ENCODE measurements at places on chromosomes 2 and 18.
A peak's percentile ranks its signal among the peaks of the same experiment; 100 is the strongest.

DNA sequence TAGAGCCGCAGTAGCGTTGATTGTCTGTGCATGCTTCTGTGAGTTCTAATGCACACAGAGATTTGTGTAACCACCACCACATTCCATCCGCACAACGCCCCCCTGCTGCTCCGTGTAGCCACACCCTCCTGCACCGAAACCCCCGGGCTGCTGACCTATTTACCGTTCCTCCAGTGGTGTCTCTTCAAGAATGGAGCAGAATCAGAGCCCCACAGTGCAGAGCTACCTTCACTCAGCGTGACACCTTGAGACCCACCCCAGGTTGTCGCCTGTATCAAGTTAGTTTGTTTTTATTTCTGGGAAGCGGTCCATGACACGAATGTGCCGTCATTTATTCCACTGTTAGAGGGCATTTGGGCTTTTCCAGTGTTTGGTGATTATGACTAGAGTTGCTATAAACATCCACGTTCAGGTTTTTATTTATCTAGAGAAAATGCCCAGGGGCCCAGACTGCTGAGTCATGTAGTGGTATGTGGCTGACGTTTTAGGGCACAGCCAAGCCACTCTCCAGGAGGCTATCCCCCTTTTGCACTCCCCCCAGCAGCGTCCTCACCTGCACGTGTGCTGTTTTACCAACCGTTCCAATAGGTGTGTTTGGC is 266.8 kb downstream of the NDUFA10 start:
- no peak for DNase-seq

- no peak for DNase-seq
Measured at GRCh38 chr2:71129902-71130151, 202 bp downstream of the MCEE start.

GRCh38 chr2:235116885-235117492 is 165.2 kb downstream of the SH3BP4 start:
- no peak for DNase-seq

GRCh38 chr2:241891315-241891987 is 21.9 kb downstream of the RTP5 start:
- DNase-seq = no peak

GRCh38 chr2:59798687-59799232 is 754.7 kb downstream of the BCL11A start:
- DNase-seq = no peak

GRCh38 chr2:18597618-18598017 is 8.2 kb upstream of the NT5C1B start:
- no peak for DNase-seq

DNA sequence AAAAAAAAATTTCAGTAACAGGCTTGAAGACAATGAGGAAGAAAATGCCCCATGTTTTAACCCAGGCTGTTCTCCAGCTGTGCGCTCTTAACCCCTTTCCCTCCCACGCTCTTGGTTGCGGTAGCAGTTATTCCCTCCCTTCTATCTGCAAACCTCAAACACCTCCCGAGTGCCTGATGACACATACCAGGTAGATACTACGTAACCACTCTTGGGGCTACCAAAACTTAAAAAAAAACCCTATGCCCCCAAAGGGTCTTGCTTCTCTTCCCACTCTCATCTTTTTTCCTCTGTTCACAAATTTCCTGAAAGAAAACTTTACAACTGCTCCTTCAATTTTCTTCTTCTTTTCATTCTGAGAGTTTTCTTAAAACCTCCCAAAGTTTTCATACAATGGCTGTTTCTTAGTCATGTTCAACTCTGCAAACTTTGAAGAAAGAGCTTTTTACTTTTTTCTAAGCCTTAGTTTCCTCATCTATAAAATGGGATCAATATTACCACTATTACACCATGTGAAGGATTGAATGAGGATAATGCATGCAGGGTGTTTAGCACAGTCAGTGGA is 4.9 kb upstream of the DRC1 start:
- peak; percentile 13 for DNase-seq

DNA sequence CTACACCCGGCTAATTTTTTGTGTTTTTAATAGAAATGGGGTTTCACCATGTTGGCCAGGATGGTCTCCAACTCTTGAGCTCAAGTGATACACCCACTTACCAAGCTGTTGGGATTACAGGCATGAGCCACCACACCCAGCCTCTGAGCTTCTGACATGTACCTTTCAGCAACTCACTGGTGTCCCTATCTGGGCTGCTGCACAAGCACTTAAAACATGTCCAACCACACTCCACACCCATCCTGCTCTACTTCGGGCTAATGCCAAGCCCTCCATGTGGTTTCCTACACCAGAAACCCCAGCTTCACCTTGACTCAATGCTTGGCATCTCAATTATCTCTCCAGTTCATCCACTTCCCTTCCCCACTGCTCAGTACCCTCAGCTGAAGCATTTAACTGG is 22.4 kb upstream of the ARMC9 start:
- DNase-seq = no peak

DNA sequence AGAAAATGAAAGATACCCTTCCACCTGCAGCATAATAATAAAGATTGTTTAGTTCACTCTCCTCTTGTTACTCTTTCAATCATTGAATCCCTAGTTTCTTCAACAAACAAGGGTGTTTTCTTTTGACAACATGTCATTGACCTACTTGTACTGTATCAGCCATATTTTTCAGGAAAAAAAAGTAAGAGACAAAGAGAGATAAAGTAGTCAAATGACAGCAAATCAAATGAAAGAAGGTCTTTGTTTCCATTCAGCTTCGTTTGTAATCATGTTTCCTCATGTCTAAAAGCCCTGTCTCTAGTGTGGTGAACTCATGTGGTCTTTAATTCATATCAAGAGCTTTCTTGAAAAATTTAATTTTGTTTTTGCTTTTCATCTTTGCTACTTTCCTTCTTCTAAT is 557.8 kb upstream of the LRATD1 start:
- no peak for DNase-seq

DNA sequence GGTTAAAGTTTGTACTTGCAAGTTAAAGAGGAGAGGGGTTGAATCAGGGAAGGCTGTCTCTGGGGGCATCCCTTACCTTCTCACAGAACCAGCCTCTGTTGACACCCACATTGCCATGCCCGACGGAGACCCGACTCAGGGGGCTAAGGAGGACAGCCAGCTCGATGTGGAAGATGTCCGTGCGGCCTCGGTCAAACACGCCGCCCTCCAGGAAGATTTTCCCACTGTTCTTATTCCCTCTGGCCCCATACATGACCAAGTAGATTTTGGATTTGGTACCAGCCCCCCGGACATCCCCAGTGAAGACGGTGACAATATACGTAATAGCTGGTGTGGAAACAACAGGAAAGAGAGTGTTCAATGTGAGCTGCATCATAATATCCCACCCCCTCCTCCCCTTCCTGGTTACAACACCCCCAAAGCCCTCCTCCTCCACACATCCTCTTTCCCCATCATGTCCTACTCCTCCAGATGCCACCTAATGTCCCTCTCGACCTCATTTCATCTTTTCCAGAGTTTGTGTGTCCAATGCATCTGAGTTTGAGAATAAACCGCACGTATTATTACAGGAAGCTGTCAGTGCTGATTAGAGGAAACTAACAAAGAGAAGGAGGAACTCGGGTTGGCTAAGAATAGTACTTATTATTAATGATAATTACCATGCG is 55.7 kb downstream of the LOXHD1 start:
- DNase-seq = no peak

DNA sequence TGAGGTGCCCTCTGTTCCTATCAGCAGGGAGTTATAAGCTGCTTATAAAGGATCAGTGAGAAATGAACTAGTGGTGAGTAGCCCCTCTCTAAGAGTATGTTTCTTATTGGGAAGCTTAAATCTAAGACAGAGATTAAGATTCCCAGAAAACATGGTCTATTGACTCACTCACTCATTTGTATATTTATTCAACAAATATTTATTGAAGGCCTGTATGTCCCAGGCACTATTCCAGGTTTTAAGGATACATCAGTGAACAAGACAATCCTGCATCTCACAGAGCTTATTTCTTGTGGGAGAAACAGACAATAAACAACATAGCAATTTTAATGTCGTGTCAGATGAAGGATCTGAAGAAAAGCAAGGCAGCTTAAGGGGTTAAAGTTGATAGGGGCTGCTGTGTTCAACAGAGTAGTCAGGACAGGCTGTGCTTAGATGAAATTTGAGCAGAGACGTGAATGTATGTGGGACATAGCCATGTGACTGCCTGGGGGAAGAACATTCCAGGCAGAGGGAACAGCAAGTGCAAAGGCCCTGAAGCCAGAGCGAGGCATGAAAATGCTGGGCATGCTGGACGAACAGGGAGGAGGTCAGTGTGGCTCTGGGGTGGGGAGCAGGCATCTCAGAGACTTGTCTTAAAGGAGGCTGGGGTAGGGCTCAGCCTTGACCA is 14.8 kb upstream of the PSD4 start:
- no peak for DNase-seq

GRCh38 chr2:46704041-46704440 is 211.6 kb downstream of the MCFD2 start:
- DNase-seq = no peak

GRCh38 chr2:177651833-177652232 is 259.3 kb downstream of the AGPS start:
- DNase-seq = no peak

DNA sequence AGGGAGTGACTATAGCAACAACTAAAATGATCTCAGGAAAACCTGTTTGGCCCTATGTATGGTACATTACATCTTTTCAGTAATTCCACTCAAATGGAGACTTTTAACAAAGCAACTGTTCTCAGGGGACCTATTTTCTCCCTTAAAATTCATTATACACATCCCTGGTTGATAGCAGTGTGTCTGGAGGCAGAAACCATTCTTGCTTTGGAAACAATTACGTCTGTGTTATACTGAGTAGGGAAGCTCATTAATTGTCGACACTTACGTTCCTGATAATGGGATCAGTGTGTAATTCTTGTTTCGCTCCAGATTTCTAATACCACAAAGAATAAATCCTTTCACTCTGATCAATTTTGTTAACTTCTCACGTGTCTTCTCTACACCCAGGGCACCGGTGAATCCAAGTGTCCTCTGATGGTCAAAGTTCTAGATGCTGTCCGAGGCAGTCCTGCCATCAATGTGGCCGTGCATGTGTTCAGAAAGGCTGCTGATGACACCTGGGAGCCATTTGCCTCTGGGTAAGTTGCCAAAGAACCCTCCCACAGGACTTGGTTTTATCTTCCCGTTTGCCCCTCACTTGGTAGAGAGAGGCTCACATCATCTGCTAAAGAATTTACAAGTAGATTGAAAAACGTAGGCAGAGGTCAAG is 955 bp downstream of the TTR start:
- no peak for DNase-seq

GRCh38 chr2:197464175-197464574 is 10.8 kb downstream of the COQ10B start:
- no peak for DNase-seq

DNA sequence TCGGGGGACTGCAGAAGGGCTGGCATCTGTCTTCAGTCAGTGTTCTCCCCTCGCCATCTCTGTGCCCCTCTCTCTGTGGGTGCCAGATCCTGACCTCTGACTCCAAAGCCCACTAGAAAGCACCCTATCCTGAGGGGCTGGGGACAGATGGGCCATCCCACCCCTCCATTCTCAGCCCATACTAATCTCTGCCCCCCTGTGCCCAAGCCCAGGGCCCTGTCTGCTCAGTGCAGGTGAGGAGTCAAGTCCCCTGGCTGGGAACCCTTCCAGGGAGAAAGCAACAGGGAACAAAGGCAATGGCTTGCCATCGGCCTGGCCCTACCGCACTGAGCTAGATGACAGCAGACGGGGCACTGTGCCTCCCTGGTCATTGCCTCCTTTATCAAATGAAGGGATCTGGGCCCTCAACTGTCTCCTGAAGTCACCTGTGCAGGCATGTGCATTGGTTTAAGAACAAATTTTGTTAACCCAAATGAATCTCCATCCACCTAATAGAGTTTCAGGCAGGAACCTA is 42.7 kb upstream of the ID2 start:
- DNase-seq = no peak

GRCh38 chr18:74513883-74514205 is 17.7 kb downstream of the CNDP2 start:
- no peak for DNase-seq

GRCh38 chr2:179765666-179766065 is 95.7 kb downstream of the ZNF385B start:
- no peak for DNase-seq

GRCh38 chr2:12931186-12931844 is 214.6 kb downstream of the TRIB2 start:
- no peak for DNase-seq

GRCh38 chr2:158965107-158965506 is 3.3 kb upstream of the TANC1 start:
- no peak for DNase-seq

DNA sequence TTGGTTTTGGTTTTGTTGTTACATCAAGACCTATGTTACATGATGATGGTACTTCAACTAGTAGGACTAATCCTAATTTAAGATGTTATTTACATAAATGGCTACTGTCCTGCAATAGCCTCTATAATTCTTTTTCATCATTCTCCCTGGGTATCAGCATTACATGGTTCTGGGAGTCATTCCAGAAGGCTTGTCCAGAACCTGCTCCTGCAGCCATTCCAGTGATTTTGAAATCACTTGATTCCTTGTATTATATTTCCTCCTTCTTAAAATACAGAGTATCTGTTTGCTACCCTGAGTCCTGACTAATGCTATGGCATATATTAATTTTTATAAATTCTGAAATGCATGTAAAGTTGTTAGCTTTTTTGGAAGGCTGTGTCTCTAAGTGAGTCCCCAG is 400.5 kb upstream of the MEIS1 start:
- no peak for DNase-seq

DNA sequence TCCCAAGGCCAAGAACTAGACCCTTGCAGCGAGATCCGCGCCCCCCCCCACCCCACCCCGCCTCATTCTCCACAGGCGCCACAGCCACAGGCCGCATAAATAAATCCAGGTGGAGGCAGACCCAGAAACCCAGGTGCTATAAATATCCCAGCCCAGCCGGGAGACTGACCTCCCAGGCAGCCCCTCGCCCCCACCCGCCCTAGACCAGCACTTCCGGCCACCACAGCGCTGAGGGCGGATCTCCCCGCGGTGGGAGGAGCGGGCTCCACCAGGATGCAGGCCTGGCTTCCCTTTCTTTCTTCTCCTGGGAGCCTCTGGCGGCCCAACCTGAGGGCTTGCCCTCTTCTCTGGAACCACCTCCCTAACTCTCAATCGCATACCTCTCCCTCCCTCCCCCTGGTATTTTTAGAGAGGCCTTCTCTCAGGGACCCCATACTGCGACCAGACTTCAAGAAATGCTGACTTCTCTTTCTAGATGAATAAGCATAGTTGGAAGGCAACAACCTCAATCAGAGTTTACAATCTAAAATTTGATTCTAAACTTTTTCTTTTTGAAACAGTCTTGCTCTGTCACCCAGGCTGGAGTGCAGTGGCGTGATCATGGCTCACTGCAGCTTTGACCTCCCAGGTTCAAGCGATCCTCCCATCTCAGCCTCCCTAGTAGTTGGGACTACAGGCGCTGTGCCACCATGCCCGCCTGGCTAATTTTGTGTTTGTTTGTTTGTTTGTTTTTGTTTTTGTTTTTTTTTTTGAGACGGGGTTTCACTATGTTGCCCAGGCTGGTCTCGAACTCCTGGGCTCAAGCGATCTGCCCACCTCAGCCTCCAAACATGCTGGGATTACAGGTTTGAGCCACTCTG is 55.0 kb downstream of the PKDCC start:
- DNase-seq = peak; percentile 34

- DNase-seq = no peak
Measured at GRCh38 chr18:55280503-55280902, 307.5 kb downstream of the TCF4 start.

- no peak for DNase-seq
Measured at GRCh38 chr18:35157181-35157580, 83.7 kb upstream of the ZNF397 start.
